ENCODE measurements at places on chromosomes 5 and 9.

GRCh38 chr5:150188146-150188842, 1.6 kb upstream of the SLC6A7 start:
- no peak for DNase-seq

DNA sequence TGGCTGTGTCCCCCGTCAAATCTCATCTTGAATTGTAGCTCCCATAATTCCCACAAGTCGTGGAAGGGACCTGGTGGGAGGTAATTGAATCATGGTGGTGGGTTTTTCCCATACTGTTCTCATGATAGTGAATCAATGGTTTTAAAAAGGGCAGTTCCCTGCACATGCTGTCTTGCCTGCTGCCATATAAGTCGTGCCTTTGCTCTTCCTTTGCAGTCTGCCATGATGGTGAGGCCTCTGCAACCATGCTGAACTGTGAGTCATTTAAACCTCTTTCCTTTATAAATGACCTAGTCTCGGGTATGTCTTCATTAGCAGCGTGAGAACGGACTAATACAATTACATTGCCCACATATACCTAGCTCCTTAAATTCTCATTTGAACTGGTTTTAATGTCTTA, 353.0 kb upstream of the KLF4 start:
- DNase-seq = no peak

DNA sequence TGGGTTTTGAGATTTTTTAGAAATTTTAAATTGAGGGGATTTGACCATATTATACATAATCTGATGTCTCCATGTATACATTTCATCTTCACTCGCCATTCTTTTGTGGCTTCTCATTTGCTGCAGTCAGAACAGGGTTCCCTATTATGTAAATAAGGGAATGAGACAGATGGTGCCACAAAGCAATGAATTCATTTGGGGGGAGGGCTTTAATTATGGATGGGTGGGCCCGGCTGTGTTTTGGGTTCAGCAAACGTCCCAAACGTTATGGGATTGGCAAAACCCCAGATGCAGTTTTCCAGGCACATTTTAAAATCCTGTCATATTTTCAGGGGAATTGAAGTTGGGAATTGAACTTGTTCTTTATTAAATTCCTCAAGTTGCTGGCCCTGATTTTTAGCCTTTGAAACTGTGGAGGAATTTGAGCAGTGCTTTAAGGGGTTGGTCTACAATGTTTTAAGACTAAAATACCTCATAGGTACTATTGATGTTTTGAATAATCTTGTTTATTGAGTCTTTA, 558.5 kb upstream of the ZNF462 start:
- DNase-seq = no peak

DNA sequence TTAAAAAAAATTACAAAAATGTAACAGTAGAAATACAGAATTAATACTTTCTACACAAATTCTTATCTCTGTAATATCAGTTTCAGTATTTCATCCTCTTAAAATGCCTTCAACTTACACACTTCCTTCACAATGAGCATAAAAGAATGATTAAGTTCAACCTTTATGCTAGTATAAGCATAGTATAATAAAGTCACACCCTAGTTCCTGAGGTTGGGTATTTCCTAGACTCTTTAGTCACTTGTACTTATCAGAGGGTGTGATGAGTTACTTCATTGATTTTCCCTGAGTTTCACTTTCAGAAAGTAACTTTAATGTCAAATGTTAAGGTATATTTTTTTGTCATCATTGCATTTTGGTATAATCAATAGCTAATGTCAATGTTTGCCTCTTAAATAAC, 302.4 kb downstream of the PDE4D start:
- DNase-seq = no peak

GRCh38 chr9:98455256-98456155, 200.1 kb upstream of the TBC1D2 start:
- DNase-seq = no peak

DNA sequence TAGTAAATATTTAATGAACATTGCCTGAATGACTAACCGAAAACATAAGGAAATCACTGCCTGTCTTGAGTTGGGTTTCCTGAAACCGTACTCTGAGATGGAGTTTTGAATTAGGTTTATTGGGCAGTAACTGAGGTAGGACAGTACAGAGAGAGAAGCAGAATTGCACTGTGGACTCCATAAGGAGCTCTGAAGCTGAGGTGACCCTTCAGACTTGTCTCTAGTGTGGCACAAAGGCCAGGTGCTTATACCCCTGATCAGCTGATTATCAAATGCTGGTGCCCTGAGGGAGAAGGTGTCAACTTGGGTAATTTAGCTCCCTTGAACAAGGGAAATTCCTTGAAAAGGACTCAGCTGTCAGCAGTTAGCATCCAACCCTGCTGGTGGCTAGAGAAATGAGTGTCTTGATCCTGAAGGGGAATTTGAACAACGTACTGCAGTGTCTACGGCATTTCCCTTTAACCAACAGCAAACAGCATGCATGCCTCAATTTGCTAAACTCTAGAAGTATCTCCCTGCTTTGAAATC, 135.0 kb upstream of the SMARCA2 start:
- DNase-seq = no peak

- DNase-seq = no peak
Measured at GRCh38 chr5:113099822-113100221, 123.2 kb downstream of the DCP2 start.

DNA sequence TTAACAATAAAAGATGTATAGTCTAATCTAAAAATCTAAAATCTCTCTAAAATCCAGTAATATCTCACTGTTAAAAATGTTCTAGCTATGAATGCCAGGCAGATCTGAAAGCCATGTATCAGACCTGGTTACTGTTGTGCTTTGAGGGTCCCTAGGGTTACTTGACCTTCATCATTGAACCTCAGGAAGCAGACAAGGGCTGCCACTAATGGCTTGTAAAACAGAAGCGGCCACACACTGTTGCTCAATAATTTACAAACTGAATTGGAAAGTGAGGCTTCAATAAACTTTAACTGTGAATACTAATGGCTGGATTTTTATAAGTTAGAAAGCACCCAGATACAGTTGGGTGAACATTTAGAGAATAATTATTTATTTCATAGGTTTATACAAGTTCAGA, 198.0 kb upstream of the RPS23 start:
- DNase-seq = no peak

DNA sequence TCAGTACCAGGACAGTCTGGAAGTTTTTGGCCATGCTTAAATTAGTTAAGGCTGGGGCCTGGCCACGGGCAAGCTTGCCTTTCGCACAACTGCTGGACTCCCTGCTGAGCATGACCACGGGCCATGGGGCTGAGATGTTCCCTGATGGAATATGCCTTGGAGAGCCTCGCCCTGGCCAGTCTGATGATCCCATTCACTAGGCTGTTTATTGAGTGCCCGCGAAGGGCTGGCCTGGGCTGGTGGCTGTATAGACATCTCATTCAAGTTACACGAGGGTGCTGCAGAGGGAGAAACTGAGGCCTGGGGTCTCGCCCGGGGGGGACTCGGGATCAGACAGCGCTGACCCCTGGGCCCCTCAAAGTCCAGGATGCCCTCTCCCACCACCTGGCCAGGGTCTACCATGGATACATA, 7.8 kb upstream of the RXRA start:
- DNase-seq = no peak

- no peak for DNase-seq
Measured at GRCh38 chr5:14806456-14806855, 65.1 kb downstream of the ANKH start.
